ENCODE measurements at places on chromosomes 3 and 15. TPM values are rescaled to one million over a fixed set of nuclear protein-coding genes. Genes with fewer than 3 reads are reported as not detected.
A peak's percentile ranks its signal among the peaks of the same experiment; 100 is the strongest.

DNA sequence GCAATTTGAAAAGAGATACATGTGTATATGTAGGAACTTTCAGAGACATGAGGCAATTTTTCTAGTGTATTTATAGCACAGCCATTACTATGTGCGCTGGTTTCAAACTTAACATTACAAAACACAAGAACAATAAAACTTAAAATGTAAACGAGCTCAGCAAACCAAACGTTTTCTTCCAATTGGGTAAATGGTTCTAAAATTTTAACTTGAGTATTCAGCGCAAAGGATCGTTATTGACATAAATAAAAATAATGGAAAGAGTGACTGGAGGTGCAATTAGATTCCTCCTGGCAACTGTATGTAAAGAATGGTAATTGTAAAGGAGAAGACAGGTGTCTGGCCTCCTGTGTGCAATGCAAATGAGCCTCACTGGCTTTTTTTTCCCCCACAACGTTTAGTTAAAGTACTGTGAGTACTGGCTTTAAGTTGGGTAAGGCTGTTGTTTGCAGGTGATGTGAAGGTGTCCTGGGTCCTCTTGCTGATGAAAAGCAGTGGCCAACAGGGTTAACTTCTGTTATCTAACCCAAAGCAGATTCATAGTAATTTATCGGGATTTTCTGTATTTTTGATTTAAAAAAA, 14.1 kb upstream of the GADL1 start:
- no peak for DNase-seq

Gene HIGD2B
- not detected for total RNA-seq

- DNase-seq: no peak
Observed at GRCh38 chr3:171895291-171895690, 52.1 kb downstream of the TMEM212 start.

DNA sequence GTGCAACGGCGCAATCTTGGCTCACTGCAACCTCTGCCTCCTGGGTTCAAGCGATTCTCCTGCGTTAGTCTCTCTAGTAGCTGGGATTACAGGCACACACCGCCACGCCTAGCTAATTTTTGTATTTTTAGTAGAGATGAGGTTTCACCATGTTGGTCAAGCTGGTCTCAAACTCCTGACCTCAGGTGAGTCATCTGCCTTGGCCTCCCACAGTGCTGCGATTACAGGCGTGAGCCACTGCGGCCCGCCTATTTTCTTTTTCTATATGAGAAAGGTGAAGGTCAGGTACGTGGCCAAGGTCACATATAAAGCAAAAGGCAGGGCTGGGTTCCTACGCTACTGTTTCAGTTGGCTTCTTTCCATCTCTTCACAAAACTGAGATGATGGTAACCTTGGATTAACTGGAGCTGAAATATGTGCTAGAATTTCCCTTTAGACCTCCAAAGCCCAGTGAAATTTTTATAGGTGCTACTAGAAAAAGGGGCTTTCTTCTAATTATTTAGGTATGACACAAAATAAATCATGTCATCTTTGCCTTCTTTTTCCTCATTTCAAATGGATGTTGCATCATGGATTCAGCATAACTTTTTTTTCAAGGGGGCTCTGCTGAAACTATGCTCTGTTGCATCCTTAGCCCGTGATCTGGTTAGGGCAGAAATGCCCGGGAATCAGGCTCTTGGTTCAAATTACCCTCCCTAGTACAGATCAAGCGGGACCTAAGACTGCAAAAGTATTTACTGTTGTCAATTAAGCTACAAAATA, 68.5 kb downstream of the MYO1E start:
- peak; percentile 67 for DNase-seq

Gene BCL2A1
- total RNA-seq: not detected

- DNase-seq: no peak
Observed at GRCh38 chr3:61571516-61572336, 10.4 kb downstream of the PTPRG start.

Gene GOLGA6L7
- not detected for total RNA-seq

Gene CYP1A2
- total RNA-seq: not detected

GRCh38 chr3:149575213-149575960, 82.4 kb downstream of the WWTR1 start:
- DNase-seq: no peak

- DNase-seq: no peak
Observed at GRCh38 chr3:36295296-36295695, 85.0 kb upstream of the STAC start.

GRCh38 chr15:70126362-70126761, 28.6 kb upstream of the TLE3 start:
- no peak for DNase-seq

Gene GABRA5
- total RNA-seq: not detected

GRCh38 chr3:194782698-194783404, 97.2 kb downstream of the FAM43A start:
- no peak for DNase-seq

Gene TRH
- not detected for total RNA-seq

GRCh38 chr3:168470380-168470779, 374.7 kb upstream of the GOLIM4 start:
- no peak for DNase-seq

Gene ANXA2
- total RNA-seq: 3,100 TPM

GRCh38 chr15:68630211-68630555, 51.4 kb downstream of the CORO2B start:
- no peak for DNase-seq

DNA sequence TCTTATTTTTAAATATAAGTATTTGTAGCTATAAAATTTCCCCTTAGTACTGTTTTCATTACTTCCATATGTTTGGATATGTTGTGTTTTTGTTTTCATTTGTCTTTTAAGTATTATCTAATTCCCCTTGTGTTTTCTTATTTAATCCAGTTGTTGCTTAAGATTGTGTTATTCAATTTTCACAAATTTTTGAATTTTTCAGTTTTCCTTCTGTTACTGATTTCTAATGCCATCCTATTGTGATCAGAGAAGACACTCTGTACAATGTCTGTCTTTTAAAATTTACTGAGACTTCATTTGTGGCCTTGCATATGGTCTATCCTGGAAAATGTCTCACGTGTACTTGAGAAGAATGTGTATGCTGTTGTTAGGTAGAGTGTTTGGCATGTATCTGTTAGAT, 795.6 kb upstream of the CFAP20DC start:
- DNase-seq: no peak

- peak; percentile 71 for DNase-seq
Observed at GRCh38 chr3:139561959-139562676, 22.6 kb upstream of the RBP1 start.

DNA sequence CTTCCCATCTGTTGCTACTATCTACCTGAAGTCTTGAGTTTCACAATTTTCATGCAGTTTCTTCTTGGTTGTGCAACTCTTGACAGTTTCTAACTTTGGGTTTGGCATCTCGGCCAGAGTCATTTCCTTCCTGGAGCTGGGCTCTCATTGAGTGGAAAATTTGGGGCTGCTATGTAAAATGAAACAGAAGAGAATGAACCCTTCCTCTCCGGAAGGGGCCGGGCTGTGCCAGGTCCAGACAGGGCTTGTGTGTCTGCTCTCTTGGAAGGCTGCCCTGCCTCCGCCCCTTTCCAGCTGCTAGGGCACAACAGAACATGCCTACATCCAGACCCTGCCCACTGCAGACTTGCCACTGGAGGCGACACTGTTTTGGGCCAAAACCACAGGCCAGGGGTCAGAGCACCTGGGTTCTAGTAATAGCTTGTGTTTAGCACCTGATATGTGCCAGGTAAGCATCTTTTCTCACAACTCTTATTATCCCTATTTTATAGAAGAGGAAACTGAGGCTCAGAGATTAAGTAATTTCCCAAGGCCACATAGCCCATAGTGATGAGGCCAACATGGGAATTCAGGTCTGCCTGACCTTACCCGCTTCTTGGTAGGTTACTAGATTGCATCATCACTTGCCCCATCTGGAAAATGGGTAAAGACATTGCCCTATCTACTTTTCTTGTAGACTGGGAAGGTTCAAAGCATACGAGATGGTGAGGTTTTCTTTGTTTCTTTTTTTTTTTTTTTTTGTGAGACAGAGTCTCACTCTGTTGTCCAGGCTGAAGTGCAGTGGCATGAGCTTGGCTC, 25.0 kb downstream of the IRAK2 start:
- DNase-seq: peak; percentile 86

DNA sequence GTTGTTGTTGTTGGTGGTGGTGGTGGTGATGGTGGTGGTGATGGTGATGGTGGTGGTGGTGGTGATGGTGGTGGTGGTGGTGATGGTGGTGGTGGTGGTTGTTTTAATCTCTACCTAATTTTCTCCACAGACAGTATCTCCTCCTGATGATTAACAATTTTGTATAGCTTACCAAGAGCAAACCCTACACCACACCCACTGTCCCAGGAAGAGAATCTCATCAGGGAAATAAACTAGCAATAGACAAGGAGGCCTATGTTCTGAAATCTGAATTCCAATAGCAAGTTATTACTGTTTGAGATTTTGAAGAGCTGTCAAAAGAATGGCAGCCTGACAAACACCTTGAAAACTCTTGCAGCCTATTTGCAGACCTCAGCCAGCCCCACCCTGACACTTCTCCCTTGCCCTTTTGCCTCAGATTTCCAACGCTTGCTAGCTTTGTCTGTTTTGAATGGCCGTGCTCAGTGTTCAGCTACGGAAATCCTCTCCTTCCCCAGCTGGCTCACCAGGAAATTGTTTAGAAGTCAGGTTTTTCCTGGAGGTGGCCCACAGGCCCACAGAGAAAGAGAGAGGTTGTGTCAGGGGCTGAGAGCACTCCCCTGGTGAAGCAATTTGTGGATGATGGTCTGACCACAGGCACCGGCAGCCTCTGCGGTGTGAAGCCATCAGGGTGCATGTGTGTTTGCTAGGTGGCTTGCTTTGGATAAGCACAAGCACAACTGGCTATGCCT, 101.6 kb downstream of the MAGI1 start:
- DNase-seq: no peak

Gene VEPH1
- 26.0 TPM for total RNA-seq

- peak; percentile 94 for DNase-seq
Observed at GRCh38 chr3:188954590-188955208, 217.1 kb upstream of the TPRG1 start.

DNA sequence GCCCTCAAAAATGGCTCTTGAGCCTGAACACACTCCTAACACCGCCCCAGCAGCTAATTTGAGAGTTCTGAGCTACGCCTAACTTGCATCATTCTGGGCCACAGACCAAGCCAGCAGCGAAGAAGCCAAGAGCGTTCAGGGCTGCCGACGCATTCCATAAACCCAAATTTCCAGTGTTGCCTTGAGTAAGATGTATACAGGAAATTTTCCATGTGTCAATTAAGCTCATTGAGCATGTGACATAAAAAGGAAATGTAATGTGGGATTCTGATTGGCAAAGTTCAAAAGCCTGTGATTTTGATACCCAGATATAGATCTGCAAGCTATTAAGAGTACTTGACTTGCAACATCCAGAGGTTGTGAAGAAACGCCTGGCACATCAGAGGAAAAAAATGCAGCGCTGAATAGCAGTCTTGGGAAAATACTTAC, 148.6 kb upstream of the NR2F2 start:
- no peak for DNase-seq

GRCh38 chr15:45611305-45611704, 23.5 kb upstream of the SQOR start:
- peak; percentile 14 for DNase-seq
